ENCODE measurements at places on chromosomes 1 and 21. TPM values are rescaled to one million over a fixed set of nuclear protein-coding genes. Genes with fewer than 3 reads are reported as not detected.

OR2M3 gene
- total RNA-seq, result not detected

TCHH gene
- total RNA-seq, result under 0.01 TPM

CD101 gene
- total RNA-seq, result 0.14 TPM

GRCh38 chr1:39076127-39076798 is 50.1 kb downstream of the NDUFS5 start:
- DNase-seq, result no peak

DNA sequence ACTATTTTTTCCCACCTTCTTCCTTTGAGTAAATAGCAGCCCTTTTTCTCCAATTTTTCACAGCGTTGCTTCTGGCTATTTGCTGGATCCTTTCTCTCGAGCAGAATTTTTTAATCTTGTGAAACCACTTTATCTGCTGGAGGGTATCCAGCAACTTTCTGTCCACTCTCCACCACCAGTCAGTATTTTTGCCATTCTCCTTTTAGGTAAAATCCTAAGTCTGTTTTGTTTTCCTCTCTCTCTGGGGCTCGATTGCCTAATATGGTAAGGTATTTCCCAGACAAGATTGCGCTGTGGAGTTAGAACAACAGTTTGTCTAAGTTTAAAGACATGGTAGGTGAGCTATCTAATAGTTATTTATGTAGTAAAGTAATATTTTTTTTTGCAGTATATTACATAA is 156.9 kb downstream of the PPP1R12B start:
- no peak for DNase-seq

DNA sequence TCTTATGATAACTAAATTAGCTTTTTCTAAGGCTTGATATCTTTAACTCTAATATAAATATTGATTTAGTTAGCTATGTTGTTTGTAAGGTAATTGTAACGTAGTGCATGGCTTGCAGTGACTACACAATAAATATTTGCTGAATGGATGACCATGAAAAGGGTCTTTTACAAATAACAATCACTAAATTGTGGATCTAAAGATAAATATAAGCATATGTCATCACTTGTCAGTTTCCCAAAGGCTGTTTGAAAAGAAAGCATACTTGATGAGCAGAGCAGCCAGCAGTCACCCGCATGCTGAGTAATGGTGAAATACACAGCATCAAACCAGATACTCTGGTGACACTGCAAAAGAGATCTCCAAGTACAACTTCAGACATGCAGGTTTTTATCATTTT is 92.5 kb upstream of the FMN2 start:
- no peak for DNase-seq

- no peak for DNase-seq
Observed at GRCh38 chr1:88466011-88466410, 218.1 kb upstream of the PKN2 start.

DNA sequence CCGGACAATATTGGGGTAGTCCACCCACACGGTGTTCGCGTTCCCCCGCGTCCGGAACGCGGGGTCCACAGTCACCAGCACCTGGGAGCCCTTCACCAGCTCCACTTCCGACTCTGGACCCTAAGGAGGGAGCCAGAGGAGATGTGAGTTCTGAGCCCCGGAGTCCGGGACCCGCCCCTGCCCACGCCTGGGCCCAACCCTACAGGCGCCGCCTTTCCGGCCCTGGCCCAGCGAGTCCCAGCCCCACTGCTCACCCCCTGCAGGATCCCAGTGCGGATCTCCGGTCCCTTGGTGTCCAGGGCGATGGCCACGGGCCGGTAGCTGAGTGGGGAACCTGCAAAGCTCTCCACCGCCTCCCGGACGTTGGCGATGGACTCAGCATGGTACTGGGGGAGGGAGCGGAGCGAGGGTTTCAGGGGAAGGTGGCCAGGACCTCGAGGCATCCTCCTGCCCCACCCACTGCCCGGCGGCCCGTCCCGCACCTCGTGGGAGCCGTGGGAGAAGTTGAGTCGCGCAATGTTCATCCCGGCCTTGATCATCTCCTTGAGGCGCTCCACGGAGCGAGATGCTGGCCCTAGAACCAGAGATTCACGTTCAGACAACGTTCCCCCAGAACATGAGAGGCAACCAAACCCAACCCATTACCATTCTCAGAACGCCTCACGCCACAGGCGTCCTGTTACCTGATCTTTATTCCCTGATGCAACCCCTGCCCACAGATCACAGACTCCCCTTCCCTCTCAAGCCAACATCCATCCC is 5.9 kb downstream of the PKLR start:
- DNase-seq, result no peak

- no peak for DNase-seq
Observed at GRCh38 chr1:178023181-178023618, 53.3 kb upstream of the SEC16B start.

DNA sequence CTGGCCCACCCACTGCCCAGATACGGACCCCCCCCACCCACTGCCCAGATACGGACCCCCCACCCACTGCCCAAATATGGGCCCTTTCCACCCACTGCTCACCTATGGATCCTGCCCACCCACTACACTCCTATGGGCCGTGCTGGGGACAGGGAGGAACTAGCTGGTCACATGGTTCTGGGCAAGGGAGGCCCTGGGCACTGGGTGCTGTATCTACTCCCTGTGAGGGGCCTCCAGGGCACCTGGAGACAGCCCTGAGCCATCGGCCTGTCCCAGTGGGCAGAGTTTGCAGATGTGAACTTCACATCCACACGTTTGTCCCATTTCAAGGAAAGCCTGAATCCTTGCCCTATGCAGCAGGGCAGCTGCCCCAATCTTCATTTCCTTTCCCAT is 71.4 kb upstream of the COL6A1 start:
- no peak for DNase-seq

DNA sequence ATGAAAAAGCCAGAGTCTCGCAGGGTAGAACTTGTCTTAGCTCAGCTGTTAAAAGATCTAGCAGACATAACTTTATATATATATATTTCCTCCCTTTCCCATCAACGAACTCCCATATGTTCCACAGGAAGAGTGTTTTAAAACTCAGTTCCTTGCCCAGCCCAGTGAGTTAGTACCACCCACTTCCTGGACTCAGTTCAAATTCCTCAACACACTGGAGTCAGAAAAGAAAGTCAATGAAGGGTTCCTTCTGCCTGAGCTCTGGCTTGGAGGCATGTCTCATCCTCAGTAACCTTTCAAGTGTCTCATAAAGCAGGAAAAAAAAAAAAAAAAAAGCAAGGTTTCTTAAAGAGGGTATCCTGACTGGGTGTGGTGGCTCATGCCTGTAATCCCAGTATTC is 15.6 kb downstream of the TPM3 start:
- DNase-seq, result peak; percentile 46

DNA sequence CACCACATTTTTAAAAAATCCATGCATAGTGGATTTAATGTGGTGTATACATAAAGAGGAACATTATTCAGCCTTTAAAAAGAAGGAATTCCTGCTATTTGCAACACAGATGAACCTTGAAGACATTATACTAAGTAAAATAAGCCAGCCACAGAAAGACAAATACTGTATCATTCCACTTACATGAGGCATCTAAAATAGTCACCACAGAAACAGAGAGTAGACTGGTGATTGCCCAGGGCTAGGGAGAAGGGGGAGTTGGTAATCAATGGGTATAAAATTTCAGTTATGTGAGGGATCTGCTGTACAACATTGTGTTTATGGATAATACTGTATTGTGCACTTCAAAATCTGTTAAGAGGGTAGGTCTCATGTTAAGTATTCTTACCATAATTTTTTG is 10.0 kb downstream of the FAM163A start:
- DNase-seq, result no peak

GRCh38 chr1:67618285-67619018 is 66.5 kb upstream of the GADD45A start:
- DNase-seq, result no peak

- no peak for DNase-seq
Observed at GRCh38 chr1:6267686-6268322, 6.9 kb upstream of the GPR153 start.

DNA sequence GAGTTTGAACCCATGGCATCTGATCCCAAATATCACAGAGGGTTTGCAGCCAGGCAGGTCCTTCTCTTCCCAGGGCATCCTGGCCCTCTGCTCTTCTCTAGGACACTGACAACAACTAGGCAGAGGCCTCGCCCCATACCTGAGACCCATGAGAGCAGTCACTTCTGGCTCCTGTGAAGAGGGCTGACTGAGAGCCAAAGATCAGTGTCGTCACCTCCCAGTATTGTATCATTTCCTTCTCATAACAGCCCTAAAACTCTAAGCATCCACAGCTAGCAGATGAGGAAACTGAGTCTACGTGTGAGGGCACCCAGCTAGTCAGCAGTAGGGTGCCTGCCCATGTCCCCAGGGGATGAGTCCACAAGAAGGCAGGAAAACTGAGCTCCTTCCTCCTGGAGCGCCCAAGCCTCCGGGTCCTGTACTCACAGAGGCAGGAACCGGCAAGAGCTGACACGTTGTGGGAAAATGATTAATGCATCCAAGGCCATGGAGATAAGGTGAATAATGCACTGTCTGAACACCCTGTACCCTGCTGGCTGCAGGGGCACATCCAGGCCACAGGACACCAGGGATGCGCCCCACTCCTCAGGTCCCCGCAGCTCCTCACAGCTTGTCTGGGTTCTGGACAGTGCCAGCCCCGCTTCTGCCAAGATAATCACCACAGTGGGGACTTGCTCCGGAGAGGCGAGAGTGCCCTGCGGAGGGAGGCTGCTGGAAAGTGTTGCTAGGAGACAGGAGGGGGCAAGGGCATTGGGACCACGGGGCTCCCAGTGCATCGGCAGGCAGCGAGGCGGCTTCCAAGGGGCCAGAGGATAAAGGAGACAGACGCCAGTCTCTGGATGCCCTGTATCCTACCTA is 340.0 kb downstream of the NPHP4 start:
- no peak for DNase-seq

DNA sequence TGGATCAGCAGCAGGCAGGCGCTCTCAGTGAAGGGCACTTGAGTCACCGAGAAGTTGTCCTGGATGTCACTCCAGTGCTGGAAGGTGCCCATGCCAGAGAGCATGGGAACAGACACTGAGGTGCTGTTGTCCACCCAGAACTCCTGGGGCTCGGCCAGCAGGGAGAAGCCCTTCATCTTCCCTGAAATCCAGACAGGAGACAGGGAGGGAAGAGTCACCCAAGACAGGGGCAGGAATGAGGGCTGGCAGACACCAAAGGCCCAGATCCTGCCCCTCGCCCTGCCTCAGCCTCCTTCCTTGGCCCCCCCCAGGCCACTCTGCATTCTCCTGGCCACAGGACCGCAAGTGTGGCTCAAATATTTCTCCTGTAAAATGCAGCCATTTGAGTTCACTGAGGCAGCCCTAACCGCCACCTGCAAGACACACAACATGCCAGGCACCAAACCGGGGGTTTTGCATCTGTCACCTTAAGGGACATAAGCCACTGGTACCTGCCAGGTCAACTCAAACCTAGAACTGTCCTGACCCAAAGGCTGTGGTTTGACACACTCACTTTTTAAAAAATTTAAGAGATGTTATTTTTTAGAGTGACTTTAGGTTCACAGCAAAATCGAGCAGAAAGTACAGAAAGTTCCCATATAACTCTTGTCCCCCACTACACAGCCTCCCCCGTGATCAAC is 7.8 kb downstream of the AGT start:
- DNase-seq, result no peak

- no peak for DNase-seq
Observed at GRCh38 chr21:34693192-34693810, 24.5 kb downstream of the CLIC6 start.

DNA sequence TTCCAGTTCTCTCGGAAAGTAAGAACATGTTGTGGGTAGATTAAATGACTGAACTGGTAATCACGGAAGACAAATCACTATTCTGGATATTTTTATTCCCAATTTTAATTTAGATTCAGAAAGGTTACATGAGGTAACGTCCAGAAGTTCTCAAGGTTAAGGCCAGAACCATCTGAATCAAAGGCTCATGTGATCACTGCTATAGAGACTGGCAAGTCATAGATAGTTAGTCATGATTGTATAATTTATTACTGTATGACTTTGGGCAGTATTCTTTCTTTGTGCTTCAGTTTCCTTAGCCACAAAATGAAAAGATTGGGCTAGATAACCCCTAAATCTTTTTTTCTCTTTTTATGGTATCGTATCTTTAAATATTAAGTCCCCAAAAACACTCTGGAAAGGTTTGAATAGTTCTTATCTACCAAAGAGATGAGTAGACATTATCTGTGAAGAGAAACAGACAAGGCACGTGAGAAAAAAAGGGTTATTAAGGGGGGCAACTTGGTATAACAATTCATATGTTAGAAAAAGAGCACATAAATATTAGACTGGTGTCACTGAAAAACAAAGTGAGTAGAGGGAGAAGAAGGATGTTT is 241.0 kb downstream of the PTPRC start:
- DNase-seq, result no peak

- DNase-seq, result no peak
Observed at GRCh38 chr1:62318756-62319544, at the start of gene KANK4. TSS of gene KANK4 (minus strand) at chr1:62319434. CDS start at chr1:62281564, 37,870 bp downstream.

DNA sequence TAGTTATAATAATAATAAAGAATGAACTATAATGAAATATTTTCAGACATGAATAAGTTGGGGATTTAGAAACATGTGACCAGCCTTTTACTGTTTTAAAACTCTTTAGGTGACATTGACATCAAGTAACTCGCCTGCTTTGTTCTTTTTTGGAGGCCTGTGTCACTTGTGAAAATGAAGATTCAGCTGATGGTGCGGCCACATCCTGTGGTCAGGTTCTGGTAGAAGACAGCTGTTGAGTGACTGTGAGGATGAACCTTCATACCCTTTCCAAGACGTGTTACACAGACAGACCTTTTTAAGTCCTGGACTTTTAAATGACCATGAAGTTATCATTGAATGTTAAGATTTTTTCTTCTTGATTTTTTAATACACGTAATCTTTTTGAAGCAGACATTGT is 10.3 kb downstream of the UTS2 start:
- DNase-seq, result no peak

DNA sequence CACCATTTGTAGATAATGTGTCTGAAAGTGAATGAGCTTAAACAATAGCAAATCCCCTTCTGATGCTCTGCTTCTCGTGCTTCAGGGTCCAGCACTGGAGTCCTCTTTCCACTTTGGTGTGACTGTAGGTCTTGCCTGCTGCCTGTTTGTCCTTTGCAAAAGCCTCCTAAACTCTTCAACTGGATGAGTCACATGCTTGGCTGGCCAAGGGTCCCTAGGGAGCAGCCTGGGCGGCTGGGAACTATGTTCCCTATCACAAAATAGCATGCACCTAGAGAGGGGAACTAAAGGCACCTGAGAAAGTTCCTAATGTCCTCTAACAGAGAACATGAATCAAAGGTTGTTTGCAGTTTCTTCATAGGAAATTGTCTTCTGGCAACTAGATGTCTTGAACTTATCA is 607.2 kb upstream of the PLXNA2 start:
- DNase-seq, result no peak

GRCh38 chr1:26824731-26825130 is 1.8 kb upstream of the ZDHHC18 start:
- DNase-seq, result no peak

GRCh38 chr1:230860617-230861384 is 7.5 kb downstream of the C1orf198 start:
- DNase-seq, result no peak

All from epithelial cell of proximal tubule (primary cell).